ENCODE measurements at places on chromosomes 3 and 15.

GRCh38 chr3:120416868-120417267 lies 33.9 kb downstream of the FSTL1 start:
- no peak for DNase-seq

DNA sequence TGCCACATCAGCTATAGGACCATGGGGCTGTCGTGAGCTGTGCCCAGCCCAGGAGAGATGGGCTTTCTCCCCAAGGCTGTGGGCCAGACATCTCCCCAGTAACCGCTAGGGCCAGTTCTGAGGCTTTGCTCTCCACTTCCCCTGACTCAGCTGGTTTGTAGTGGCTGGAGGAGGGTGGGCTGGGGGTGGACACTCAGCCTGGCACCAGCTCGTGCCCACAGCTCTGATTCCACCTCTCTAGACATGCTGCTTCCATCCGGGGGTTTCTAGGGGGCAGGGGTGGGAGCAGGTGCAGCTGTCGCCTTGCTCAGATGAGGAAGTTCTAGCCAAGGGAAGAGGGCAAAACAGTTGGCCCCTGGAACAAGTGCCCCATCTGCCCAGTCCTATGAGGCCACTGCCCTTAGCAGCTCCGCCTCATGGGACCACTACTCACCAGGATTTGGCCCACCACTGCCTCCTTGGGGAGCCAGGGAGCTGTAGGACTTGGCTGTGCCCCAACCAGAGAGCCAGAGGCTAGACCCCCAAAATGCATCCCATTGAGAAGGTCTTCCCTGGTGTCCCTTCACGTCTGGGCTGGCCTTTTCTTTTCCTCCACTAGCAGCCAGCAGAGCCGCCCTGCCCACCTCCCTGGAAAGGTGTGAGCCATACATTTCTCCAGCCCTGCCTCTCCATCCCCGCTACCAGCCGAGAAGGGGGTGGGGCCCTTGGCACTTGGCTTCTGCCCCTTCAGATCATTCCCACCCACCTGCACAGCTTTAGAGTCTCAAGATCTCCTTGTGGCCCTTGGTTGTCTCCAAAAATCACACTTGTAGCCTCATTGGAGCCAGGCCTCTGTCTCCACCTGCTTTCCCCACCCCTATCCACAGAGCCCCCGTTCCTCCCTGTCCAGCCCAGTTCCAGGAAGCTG lies 9.9 kb downstream of the GLYCTK start:
- no peak for DNase-seq

DNA sequence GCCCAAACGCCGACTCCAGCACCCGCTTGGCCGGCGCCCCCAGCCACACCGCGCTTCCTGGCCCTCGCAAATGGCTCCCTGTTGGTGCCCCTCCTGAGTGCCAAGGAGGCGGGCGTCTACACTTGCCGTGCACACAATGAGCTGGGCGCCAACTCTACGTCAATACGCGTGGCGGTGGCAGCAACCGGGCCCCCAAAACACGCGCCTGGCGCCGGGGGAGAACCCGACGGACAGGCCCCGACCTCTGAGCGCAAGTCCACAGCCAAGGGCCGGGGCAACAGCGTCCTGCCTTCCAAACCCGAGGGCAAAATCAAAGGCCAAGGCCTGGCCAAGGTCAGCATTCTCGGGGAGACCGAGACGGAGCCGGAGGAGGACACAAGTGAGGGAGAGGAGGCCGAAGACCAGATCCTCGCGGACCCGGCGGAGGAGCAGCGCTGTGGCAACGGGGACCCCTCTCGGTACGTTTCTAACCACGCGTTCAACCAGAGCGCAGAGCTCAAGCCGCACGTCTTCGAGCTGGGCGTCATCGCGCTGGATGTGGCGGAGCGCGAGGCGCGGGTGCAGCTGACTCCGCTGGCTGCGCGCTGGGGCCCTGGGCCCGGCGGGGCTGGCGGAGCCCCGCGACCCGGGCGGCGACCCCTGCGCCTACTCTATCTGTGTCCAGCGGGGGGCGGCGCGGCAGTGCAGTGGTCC lies 3.5 kb downstream of the ISLR2 start:
- no peak for DNase-seq

- no peak for DNase-seq
Measured at GRCh38 chr15:81327516-81327915, 3.6 kb upstream of the STARD5 start.

- no peak for DNase-seq
Measured at GRCh38 chr3:121724130-121724529, 25.4 kb downstream of the GOLGB1 start.

Measured in activated CD4-positive, alpha-beta T cell treated with anti-CD3 and anti-CD28 coated beads, Interleukin-10, Interleukin-2, amounts not matched to agents 100 ng/mL and 50 ng/mL, durations not matched to agents 16 hours and 8 hours (primary cell).